B cell (primary cell): ENCODE measurements at places on chromosomes 1 and 21. TPM values are rescaled to one million over a fixed set of nuclear protein-coding genes. Genes with fewer than 3 reads are reported as not detected.

The GPR157 gene
- total RNA-seq = 19.9 and 21.2 TPM in 2 replicates

The LEFTY2 gene
- not detected in 2 replicates for total RNA-seq

The FAM72B gene
- 0.61 and 0.62 TPM in 2 replicates for total RNA-seq

DNA sequence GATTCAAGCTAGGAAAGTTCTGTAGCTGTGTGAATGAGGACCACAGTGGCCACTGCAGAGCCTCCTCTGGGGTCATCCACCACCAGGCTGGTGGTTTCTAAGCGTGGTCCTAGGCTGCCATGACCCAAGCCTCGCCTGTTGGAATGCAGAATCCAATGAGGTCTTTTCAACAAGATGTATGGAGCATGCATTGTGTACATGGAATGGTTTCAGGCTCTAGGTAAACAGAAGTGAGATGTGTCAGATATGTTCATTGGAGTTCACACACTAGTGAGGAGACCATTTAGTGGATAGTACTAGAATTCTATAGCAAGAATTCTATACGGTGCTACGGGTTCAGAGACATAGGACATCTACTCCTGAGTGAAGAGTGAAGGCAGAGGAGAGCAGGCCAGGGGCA, 10.7 kb downstream of the RNU5D-1 start:
- peak overlapping the region; percentile 21 for H3K27ac ChIP-seq
- H3K4me1 ChIP-seq = peaks cover 51% of the 10 kb centered on the region
- no peak overlapping the region for H3K4me3 ChIP-seq
- DNase-seq = no peak
- no peaks in the 10 kb centered on the region for H3K36me3 ChIP-seq

GRCh38 chr1:203148127-203148526, 20.6 kb downstream of the ADORA1 start:
- no peaks in the 10 kb centered on the region for H3K36me3 ChIP-seq
- no peak for DNase-seq
- no peak overlapping the region for H3K27ac ChIP-seq
- no peaks in the 10 kb centered on the region for H3K27me3 ChIP-seq
- H3K4me3 ChIP-seq = no peak overlapping the region

DNA sequence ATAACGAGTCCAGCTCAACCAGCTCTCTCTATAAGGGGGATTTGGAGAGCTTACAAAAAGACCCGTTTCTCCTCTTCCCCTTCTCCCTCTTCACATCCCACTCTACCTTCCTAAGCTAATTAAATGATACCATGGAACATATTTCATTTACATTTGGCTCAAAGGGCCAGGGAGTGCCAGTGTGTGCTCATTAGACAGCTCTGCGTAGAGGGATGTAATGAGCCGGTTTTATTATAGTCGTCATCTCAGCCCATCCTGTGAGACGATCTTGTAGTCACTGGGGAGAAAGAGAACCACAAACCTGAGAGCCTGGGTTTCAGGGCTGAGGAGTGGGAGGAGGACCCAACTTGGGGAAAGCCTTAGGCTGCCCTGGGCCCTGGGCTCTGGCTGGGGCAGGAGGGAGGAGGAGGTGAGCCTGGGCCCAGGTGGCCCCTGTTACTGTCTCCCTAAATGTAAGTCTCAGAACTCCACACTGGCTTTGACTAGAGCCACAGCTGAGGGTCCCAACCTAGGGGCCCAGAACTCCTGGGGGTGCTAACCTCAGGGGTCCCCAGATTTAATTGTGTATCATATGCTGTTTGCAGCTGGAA, 354.6 kb downstream of the MATN1 start:
- no peaks in the 10 kb centered on the region for H3K36me3 ChIP-seq
- no peak overlapping the region for H3K4me3 ChIP-seq
- H3K27ac ChIP-seq = no peak overlapping the region

GRCh38 chr1:111743679-111744101, 4.5 kb upstream of the INKA2 start:
- no peaks in the 10 kb centered on the region for H3K27me3 ChIP-seq
- H3K27ac ChIP-seq = no peak overlapping the region
- peaks cover 12% of the 10 kb centered on the region for H3K4me1 ChIP-seq
- no peaks in the 10 kb centered on the region for H3K36me3 ChIP-seq
- DNase-seq = no peak
